Liver (tissue), 10 donors: ENCODE measurements at places on chromosomes 5 and 9. TPM values are rescaled to one million over a fixed set of nuclear protein-coding genes. Genes with fewer than 3 reads are reported as not detected.

DNA sequence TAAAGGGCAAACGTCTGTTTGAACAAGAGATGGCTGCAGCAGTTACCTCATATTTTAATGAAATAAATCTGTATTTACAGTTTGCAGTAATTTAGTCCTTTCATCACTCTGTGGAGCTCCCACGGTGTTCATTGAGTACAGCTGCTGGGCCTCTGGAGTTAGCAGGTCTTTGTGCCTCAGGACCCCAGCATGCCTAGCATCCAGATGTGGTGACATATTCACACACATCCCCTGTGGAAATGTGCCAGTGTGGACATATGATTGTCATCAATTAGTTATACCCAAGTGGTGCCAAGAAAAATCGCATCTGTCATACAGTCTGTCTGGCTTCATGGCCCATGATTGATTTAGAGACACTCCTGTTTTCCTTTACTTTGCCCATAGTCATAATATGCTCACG, 77.3 kb downstream of the NNT start:
- H3K4me3 ChIP-seq, result no peak overlapping the region
- H3K27me3 ChIP-seq, result no peaks in the 10 kb centered on the region
- H3K27ac ChIP-seq, result no peak overlapping the region
- no peaks in the 10 kb centered on the region for H3K4me1 ChIP-seq

CMYA5 gene
- 2.9 TPM for total RNA-seq

DNA sequence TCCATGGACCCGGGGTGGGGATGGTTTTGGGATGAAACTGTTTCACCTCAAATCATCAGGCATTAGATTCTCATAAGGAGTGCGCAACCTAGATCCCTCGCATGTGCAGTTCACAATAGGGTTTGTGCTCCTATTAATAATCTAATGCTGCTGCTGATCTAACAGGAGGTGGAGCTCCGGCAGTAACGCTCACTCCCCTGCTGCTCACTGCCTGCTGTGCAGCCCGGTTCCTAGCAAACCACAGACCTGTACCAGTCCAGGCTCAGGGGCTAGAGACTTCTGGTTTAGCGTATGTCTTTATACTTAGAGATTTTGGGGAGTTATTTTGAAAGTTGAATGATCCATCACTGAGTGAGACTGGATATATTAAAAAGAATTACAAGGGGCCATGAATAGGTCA, 50.2 kb downstream of the RICTOR start:
- H3K27ac ChIP-seq, result no peak overlapping the region
- no peak for DNase-seq
- H3K4me3 ChIP-seq, result no peak overlapping the region
- no peaks in the 10 kb centered on the region for H3K27me3 ChIP-seq

BHMT2 gene
- total RNA-seq, result 374 TPM

GRCh38 chr5:1318659-1319251, 23.9 kb upstream of the TERT start:
- H3K27ac ChIP-seq, result no peak overlapping the region
- H3K27me3 ChIP-seq, result no peaks in the 10 kb centered on the region
- H3K36me3 ChIP-seq, result peaks cover 36% of the 10 kb centered on the region

DNA sequence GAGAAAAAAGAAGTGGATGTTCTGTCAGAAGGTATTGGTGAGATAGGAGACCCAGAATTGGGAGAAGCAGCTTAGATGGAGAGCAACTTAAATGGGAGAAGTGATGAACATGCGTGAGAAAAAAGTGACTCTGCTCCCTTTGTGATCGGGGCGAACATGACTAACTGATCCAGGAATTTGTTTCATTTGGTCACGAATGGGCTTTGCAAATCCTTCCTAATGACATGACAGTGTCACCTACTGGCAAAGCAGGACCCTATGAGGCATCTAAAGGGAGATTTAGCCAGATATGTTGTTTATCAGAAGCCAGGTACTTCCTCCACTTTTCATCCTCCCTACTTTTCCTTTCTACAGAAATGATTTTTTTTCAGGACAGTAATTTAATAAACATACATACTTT, 787.4 kb upstream of the RGMB start:
- no peaks in the 10 kb centered on the region for H3K36me3 ChIP-seq
- H3K27ac ChIP-seq, result no peak overlapping the region
- no peaks in the 10 kb centered on the region for H3K4me1 ChIP-seq
- DNase-seq, result no peak
- peaks cover 3% of the 10 kb centered on the region for H3K27me3 ChIP-seq
- no peak overlapping the region for H3K4me3 ChIP-seq

- no peaks in the 10 kb centered on the region for H3K4me1 ChIP-seq
- no peaks in the 10 kb centered on the region for H3K27me3 ChIP-seq
- H3K4me3 ChIP-seq, result no peak overlapping the region
These were observed 541.4 kb upstream of the ZNF462 start for GRCh38 chr9:106321394-106322180.

DNA sequence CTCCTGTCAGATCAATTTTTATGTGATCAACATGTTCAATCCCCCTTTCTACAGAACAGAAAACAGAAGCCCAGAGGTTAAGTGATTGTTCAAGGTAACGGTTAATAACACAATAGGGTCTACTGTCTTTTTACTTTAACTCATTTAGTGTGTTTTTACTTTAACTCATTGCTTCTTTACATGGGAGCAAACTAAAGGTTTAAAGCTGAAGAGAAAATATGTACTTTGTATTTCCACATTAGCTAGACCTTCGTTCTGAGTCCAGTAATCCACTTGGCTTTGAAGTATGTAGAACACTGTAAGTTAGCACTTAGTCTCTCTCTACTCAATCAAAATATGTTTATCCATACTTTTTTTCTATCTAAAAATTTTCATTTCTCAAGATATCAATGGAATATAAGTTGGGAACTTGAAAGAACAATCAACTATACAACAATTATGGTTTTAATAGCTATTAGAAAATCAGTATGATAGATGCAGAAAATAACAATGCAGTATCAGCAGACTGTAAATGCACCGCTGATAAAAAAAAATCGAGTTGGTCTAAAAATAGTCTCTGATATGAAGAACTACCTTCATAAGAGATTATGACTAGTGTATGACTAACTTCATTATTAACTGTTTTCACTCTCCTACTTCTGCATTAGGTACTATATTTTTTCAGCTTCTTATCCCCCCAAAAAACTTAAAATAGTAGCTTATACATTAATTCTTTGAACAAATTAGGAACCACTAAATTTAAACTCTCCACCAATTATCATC, 20.6 kb downstream of the PGGT1B start:
- no peaks in the 10 kb centered on the region for H3K36me3 ChIP-seq
- no peak overlapping the region for H3K4me3 ChIP-seq
- H3K27me3 ChIP-seq, result no peaks in the 10 kb centered on the region
- DNase-seq, result no peak
- H3K27ac ChIP-seq, result peak overlapping the region; percentile 35

DNA sequence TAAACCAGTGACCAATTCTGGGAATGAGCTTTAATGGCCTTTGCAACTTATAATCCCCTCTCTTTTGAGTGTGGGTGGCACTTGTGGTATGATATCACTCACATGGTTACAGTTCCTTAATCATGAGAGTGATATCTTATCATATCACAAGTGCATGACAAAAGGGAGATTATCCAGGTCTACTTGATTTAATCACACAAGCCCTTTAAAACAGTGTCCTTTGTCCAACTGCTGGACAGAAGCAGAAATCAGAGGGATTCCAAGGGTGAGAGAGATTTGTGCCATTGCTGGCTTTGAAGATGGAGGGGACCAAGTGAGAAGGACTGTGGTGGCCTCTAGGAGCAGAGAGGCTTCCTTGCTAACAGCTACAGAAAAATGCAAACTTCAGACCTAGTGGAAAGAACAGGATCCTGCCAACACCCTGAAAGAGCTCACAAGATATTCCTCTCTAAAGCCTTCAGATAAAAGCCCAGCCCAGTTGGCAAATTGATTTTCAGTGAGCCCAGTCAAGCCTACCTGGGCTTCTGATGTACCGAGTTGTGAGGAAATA, 279.0 kb upstream of the TLE4 start:
- H3K36me3 ChIP-seq, result no peaks in the 10 kb centered on the region
- DNase-seq, result no peak
- no peak overlapping the region for H3K27ac ChIP-seq
- peaks cover 2% of the 10 kb centered on the region for H3K27me3 ChIP-seq
- no peak overlapping the region for H3K4me3 ChIP-seq

- H3K27ac ChIP-seq, result no peak overlapping the region
- H3K4me3 ChIP-seq, result no peak overlapping the region
- no peaks in the 10 kb centered on the region for H3K27me3 ChIP-seq
- no peaks in the 10 kb centered on the region for H3K36me3 ChIP-seq
- peaks cover 29% of the 10 kb centered on the region for H3K4me1 ChIP-seq
These were observed 762 bp upstream of the ST6GALNAC4 start for GRCh38 chr9:127917603-127918002.

- no peaks in the 10 kb centered on the region for H3K27me3 ChIP-seq
- no peak for DNase-seq
- H3K4me3 ChIP-seq, result peak overlapping the region; percentile 78
- peak overlapping the region; percentile 25 for H3K27ac ChIP-seq
- no peaks in the 10 kb centered on the region for H3K36me3 ChIP-seq
These were observed 2.5 kb upstream of the RGMB start for GRCh38 chr5:98770911-98771322.

DNA sequence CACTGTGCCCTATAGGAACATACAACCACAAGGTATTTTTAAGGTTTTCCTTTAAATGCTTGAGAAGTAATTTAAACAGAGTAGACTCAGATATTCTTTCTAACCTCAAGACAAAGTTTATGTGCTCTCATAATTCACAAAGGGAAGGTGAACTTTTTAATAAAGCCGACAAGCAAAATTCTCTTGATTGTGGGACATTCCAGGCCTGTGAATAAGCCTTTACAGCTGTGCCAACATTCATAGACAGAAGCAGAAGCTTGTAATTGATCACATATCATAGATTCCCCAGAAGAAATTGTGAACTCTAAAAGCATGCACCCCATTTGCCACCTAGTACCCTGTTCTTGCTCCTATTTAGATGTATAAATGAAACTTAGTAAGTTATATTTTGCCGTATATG, 1107.8 kb upstream of the SEMA6A start:
- H3K36me3 ChIP-seq, result no peaks in the 10 kb centered on the region
- no peak for DNase-seq
- H3K4me3 ChIP-seq, result no peak overlapping the region
- no peaks in the 10 kb centered on the region for H3K4me1 ChIP-seq
